GM19239 (cell line): ENCODE measurements at places on chromosomes 2 and 18.

DNA sequence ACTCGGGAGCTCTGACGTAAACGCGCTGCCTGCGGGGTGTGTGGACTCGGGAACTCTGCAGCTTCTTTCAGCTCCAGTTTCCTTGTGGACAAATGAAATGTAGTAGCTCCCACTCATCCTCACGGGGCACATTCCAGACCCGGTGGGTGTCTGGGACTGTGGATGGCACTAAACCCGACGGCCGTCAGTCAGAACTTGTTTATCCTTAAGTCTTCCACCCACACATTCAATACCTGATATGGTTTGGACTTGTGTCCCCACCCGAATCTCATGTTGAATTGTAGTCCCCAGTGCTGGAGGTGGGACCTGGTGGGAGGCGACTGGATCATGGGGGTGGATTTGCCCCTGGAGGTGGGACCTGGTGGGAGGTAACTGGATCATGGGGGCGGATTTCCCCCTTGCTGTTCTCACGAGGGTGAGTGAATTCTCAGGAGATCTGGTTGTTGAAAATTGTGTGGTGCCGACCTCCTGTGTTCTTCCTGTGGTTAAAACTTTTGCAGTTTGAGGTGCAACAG is 81.2 kb upstream of the SNTG2 start:
- DNase-seq = no peak

DNA sequence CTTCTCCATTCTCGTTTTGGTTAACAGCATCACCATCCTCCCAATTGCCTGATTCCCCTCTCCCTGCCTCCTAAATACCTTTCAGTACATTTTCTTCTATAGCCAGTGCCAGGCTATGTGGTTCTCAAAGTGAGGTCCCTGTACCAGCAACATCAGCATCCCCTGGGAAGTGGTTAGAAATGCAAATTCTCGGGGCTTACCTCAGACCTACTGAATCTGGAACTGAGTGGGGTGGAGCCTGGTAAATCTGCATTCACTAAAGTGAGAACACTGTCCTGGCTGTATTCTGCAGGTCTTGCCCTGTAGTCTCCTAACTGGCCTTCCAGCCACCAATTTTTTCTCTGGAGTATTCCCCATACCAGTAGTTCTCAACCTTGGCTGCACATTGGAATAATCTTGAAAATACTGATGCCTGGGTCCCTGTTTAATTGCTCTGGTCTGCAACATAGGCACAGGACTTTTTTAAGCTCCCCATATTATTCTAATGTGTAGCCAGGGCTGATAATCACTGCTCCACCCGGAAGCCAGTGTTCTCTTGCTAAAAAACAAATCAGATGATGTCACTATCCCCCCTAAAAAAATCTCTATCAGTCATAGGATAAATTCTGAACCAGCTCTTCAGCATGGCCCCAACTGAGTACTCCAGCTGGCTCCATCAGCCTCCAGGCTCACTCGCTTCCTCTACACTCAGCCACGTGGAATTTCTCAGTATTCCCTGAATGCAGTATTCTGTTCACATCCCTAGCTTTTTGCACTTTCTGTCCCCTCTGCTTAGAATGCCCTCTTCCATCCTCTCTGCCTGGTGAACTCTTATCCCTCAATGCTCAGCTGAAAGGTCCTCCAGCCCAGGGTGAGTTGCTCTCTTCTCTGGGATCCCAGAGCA is 98.4 kb downstream of the CDK15 start:
- DNase-seq = no peak

- no peak for DNase-seq
Observed at GRCh38 chr2:58054264-58054663, 7.7 kb downstream of the VRK2 start.

- no peak for DNase-seq
Observed at GRCh38 chr2:28273751-28274150, 118.9 kb upstream of the FOSL2 start.

DNA sequence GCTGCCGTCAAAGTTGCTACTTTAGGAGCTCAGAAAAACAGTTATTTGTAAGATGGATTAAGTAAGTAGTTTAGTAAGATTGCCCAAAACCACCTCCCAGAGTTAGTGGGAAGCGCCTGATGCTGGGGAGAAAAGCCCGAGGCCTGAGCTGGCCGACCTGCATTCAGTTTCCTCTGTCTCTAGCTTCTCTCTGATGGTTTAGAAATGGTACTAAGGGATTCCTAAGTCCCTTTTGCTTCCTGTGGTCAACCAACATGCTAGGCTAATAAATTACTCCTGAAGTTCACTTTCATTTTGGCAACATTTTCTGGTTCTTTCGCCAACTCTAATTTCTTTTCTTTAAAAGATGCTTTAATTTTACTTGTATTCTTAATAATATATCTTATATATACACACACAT is 60.1 kb downstream of the ASAP2 start:
- DNase-seq = no peak

DNA sequence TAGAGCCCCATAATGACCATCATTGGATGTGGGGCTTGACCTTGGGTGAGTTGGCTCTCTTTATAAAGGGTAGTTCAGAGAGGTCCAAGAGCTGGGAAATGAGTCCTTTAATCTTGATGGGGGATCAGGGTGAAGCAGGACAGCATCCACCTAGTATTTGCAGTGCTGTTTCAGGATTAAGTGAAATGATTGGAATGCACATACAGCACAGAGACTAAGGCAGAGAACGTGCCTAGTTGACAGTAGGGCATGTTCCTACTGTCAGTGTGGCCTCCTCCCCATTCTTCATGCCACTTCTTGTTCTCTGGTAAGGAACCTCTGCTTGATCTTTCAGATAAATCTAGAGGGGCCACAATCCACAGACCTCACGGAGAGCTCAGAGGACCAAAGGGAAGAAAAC is 78.9 kb downstream of the TRIM43 start:
- DNase-seq = no peak
